ENCODE measurements at places on chromosomes 1 and 21.

GRCh38 chr1:26574719-26575251 lies 45.2 kb downstream of the RPS6KA1 start:
- no peak for DNase-seq

DNA sequence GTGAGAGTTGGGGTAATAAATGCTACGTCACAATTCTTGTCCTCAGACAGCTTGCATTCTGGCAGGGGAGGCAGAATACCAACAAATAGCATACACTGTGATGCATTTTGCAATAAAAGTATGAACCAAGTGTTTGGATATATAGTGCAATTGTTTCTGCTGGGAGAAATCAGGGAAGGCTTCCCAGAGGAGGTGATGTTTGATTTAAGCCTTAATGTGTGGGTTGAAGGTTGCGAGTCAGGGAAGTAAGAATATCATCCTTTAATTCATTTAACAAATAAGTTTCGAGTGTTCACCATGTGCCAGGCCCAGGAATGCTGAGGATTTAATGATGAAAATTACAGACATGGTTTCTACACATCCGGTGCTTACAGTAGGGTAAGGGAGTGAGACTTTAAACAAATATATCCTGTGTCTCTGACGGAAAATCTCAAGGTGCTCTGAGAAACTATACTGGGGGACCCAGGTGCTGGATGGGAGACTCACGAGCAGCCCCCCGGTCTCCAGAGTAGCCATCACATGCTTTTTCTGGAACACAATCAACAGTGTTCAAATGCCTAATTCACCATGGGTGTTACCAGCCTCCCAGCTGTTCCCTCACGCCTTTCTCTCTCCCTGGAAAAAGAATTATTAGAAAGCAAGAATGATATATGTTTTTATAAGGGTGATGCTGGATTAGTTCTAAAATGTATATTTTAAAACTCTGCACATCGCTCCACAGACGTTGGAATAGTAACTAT lies 31.7 kb downstream of the RASSF5 start:
- no peak for DNase-seq

- DNase-seq: no peak
Measured at GRCh38 chr21:45401916-45402900, 2.8 kb upstream of the COL18A1 start.

GRCh38 chr1:88552226-88552625 lies 131.8 kb upstream of the PKN2 start:
- DNase-seq: no peak

GRCh38 chr1:201320168-201320788 lies 37.0 kb downstream of the PKP1 start:
- no peak for DNase-seq

DNA sequence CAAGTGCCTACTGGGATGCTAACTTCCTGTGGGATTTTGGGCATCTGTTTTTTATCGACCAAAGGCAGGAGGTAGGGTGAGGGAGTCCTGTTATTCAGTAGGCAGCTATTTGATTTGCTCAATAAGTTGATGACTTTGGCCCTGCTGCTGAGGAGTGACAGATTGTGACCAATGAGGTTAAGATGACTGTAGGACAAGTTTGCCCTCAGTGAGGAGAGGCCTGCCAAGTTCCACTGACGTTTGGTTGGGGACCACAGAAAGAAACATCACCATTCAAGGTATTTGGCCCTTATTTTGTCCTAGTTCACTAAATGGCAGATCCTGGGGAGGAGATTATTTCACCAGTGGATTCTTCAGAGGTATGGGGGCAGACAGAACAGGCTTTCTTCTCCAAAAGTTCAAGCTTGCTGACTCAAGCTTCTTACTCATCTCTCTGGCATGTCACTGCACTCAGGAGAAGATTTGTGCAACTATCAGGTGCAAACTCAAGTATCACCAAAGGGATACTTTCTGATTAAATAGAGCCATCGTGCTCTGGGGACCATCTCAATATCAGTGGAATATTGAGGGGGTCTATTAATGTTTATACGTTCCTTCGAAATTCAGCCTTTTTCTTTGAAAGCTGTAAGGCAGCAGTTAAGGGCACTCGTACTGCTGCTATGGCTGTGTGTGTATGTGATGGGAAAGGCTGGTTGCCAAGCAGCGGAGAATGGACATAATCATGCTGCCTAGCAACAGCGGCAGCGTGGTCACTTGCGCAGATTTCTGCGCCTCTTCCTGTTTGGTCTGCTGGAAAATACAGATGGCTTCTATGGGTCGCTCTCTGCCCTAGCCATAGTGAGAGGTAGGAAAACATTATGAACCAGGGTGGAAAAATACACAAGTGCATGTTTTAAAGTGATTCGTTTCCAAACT lies 78.7 kb downstream of the PBX1 start:
- no peak for DNase-seq

DNA sequence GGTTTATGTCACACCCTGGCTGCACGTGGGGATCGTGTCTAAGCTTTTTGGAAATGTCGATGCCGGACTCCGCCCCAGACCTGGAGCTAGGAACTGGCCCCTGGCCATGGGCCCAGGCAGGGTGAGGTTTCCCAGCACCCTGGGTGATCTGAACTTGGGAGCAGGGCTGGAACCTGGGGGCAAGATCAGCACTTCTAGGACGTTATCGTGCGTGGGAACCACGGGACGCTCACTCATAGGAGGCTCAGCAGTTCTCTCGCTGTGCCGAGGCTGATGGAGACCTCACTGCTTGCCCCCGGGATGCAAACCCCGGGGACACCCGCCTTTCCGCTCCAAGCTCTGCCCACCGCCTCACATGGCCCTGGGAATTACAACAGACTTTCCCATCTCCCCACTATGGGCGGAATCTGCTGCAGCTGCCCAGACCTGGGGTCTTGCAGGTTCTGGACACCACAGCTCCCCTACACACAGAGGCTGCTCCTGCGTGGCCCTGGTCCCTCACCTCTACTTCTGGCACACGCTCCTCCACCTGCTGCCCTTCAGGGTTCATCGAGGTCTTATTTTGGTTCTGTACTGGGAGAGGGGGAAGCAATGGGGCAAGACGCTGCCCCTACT lies 35.9 kb downstream of the COL18A1 start:
- no peak for DNase-seq

DNA sequence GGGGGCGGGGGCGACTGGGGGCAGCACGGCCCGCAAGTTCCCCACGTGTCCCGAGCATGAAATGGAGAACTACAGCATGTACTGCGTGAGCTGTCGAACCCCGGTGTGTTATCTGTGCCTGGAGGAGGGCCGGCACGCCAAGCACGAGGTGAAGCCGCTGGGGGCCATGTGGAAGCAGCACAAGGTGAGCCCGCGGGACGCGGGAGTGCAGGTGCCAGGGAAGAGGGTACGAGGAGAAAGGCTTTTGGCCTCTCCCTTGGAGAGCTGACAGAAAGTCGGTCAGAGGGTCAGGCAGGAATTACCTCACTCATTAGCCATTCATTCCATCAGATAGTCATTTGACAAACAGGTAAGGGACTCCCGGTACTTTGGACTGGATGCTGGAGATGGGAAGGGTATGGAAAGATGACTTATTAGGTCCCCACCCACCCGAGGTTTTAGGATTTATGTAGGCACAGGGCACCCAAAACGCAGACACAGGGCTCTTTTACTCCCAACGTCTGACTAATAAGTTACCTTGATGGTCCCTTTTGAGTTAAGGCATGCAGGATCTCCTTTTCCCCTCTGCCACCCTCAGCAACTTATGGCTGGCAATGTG lies 2.1 kb downstream of the TRIM67 start:
- DNase-seq: no peak

GRCh38 chr21:32477424-32477745 lies 64.9 kb downstream of the EVA1C start:
- DNase-seq: no peak

DNA sequence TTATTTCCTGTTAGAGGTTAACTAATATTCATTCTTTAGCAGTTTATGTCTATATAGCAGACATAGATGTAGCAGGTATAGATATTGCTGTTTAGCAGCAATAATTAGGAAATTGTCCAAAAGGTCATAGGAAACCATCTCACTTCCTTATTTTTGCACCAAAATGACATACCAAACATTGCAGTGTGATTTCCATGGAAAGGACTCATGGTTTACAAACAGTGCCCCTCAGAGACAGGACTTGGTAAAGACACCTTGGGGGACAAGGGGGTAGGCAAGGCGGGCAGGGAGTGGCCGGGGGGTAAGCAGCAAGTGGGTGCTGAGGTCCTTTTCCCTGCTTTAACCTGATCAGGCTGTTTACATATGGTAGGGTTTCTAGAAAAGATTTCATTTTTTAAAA lies 30.5 kb downstream of the BATF3 start:
- no peak for DNase-seq

GRCh38 chr1:2534687-2535441 lies 4.8 kb upstream of the HES5 start:
- DNase-seq: no peak

DNA sequence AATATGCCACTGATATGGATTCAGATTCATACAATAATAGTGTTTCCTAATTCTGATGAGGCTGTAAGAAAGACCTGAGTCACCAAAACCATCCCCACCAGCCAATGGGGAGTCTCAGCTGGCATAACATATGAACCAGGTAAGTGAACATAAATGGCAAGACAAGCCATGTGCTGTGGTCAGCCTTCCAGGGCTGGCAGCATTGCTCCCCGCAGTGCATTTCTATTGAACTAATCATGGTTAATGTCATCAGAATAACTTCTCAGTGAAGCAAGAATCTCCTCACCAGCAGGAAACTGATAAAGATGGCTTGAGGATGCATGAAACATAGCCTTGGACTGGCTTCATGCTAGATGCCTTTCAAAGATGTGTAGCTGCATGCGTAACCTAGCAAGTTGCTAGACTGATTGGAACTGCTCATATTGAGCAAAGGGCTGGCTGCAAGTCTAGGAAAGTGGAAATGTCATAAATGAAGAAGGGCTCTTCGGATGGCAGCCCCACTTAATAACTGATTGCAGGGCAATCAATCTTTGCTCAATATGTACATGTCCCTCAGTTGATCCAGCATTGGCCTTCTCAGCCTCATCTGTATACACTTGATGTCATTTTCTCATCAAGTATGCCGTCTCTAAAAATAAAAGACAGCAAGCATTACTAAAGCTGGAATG lies 88.0 kb downstream of the NTNG1 start:
- no peak for DNase-seq

DNA sequence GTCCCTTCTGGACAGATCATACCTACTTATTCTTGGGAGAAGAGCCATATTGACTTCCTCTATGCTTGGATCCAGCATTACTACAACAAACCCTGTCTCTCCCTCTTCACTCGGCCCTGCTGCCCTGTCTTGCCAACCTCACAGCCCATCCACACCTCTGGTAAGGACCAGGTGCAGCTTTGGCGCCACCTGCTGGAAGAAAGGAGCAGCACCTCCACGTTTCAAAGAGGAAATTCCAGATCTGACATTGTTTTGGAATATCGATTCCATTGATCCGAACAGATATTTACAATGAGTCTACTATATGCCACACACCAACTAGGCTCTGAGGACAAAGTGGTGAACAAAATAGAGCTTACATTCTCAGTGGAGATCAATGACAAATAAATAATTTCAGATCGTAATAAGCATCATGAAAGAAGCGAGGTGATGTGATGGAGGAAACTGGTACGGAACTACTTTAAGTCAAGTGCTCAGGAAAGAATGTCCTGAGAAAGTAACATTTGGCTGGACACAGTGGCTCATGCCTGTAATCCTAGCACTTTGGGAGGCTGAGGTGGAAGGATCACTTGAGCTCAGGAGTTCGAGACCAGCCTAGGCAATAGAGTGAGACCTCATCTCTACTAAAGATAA lies 18.7 kb downstream of the MFSD2A start:
- DNase-seq: peak; percentile 88

DNA sequence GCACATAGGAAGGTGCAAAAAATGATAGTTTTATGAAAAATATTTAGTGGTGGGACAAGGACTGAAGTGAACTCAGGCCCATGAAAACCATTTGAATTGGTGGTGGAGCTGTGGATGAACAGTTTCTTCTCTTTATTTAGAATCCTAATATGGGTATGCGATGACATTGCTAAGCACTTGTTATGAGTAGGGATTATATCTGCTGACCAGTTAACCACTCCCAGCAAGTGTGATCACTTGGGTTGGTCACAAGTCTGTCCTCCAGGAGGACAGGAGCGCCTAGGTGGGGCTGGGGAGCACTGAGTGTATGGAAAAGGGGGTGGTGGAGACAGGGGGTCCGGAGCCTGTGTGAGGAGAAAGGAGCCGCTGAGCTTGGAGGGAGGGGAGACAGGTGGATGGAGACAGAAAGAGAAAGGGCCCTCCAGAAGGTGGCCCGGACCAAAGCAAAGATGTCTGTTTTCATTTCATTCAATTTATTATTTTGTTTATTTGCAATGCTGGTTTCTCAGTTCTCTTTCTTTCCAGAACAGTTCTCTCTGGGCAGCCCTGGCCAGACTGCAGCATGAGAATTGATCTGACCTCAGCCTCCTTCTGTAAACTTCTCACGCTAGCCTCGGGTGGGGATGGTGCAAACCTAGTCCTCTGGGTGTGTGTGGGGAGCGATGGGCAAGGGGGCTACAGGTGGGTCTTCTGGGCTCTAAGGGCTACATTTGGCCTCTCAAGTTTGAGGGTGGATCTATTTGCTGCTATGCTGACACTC lies 9.9 kb upstream of the ZSCAN20 start:
- no peak for DNase-seq

GRCh38 chr1:37478451-37478881 lies 4.1 kb downstream of the ZC3H12A start:
- peak; percentile 80 for DNase-seq

All from activated CD8-positive, alpha-beta memory T cell treated with anti-CD3 and anti-CD28 coated beads for 24 hours (primary cell).